Left ventricle myocardium inferior (tissue), 1 donor: ENCODE measurements at places on chromosomes 6 and 20. TPM values are rescaled to one million over a fixed set of nuclear protein-coding genes. Genes with fewer than 3 reads are reported as not detected.
A peak's percentile ranks its signal among the peaks of the same experiment; 100 is the strongest.

- DNase-seq: no peak
Measured at GRCh38 chr6:71499667-71500066, 211.1 kb downstream of the OGFRL1 start.

The ESR1 gene
- 1.6 TPM for total RNA-seq

The HSF2 gene
- 21.0 TPM for total RNA-seq

GRCh38 chr6:43070028-43070632, 6.0 kb upstream of the PTK7 start:
- DNase-seq: no peak

DNA sequence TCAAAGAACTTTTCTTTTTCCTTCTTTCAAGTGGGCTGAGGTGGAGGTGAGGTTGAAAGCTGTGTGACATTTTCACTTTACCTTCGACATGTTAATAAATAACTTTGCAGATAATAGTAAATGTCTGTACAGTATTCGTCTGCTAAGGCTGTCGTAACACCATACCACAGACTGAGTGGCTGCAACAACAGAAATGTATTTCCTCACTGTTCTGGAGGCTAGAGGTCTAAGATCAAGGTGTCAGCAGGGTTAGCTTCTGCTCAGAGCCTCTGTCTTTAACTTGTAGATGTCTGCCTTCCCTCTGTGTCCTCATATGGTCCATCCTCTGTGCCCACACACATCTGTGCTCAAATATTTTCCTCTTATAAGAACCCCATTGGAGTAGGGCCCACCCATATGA, 14.9 kb downstream of the PHACTR2 start:
- DNase-seq: no peak

The PAK1IP1 gene
- total RNA-seq: 11.2 TPM

The GPLD1 gene
- total RNA-seq: 0.71 TPM

DNA sequence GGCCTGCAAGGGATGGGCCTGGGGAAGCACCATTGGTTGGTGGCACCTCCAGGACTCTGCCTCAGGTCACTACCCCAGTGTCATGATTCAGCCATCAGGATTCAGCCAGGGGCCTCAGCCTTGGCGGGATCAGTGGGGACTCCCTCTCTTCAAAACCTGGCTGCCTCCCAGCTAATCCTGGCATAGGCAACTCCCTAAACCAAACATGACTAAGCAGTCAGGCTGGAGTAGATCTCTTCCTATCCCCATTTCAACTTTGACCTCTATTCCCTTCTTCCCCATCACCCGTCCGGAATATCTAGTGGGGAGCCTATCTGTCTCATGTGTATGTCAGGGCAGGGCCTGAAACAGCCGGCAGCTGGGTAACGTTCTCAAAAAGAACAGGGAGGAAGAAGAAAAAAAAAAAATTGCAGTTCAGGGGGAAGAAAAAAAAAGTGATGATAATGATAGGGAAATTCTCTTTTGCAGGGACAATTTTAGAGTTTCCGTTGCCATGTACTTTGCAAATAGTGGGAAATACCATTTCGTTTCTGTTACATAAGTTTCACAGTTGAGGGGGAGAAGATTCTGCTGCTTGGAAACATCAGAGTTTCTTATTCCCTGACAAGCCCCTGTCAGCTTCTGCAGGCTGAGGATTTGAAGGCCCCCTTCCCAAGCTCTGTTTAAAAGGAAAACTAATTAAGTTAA, 4.1 kb upstream of the PREX1 start:
- peak; percentile 60 for DNase-seq

DNA sequence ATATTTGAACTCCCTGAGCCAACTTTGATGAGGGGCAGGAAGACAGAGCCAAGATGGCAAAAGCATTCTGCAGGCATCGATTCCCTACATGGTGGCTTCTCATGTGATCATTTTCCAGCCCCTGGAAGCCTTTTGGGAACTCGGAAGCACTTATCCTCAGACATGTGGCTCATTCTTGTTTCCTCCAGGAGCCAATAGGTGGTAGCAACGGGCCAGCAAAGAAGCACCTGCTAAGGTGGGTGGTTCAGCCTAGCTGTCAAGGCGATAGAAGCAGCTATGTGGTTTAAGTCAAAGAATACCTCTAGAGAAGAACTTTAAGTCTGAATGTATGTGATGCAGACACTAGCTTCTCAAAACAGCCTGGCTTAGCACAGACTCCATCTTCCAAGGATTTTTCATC, 64.9 kb upstream of the PAX1 start:
- no peak for DNase-seq

DNA sequence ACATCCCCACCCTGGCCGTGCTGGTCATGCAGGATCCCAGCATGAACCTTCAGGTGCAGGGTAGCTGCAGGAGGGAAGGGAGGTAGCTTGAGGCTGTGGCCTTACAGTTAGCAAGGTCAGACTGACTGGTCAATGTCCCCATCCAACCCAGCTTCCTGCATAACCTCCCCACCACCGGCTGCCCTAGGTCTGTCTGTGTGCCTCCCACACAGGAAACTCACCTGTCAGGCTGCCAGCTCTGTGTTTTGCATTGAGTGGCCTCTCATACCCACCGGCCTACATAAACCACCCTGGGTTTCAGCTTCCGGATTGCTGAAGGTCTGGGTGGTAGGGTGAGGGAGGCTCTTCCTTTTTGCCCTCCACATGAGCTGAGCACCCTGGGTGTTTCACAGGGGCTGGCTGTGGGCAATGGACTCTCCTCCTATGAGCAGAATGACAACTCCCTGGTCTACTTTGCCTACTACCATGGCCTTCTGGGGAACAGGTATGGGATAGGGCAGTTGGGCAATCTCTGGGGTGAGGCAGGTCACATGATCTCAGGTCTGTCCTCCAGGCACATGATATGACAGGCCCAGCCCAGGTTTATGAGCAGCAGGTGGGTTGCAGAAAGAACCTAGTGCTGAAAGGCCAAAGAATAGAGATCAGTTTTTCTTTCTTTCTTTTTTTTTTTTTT, 1.8 kb downstream of the CTSA start:
- DNase-seq: no peak

The PPP1R14C gene
- total RNA-seq: 116 TPM

DNA sequence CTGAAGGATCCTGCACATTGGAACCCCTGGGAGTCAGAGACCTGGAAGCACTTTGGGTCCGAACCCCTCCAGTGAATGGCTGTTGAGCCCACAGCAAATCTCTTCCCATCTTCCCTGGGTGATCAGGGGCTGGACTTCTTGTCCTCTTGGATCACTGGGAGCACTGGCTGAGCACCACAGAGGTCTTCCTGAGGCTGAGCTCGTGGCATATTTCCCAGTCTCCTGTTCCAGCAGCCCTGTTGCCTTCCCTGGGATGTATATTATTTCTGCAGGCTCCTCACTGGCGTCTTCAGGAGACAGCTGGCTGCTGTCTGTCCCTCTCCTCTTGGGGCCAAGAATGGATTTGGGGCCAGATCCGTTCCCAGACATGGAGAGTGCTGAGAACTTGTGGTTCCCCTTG, 43.4 kb downstream of the PTK7 start:
- no peak for DNase-seq

DNA sequence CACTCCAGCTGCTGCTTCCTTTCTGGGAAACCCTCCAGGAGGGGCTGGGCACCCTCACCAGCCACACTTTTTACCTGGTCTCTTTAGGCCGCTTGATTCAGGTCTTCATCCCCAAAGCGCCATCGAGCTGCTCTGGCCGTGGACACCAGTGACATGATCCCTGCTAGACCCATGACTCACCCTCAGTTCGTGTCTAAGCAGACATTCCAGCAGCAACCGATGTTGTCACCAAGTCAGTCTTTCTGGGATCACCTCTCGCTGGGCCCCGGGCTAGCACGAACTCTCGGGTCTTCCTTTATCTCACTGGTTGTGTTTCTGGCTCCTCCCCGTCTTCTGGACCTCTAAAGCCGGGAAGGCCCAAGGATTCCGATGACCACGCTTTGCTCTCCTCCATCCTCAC, 43.0 kb upstream of the GPR31 start:
- no peak for DNase-seq

DNA sequence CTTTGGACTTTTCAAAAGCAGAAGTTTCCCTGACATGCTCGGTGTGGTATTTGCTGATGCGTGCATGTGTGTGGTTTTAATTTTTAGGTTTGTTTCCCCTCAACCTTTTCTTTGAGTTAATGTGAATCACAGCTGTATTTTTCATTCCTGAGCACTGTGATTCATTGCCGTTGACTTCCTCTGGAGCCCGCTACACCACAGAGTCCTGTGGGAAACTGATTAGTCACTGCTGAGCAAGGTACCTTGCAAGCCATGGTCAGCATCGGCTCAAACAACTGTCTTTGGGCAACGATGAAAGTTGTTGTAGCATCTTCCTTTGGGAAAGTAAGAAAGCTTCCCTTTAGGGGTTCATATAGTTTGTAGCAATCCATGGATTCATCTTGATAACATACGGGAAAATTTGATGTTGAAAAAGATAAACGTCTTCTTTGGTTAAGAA, 57.5 kb downstream of the RIN2 start:
- DNase-seq: no peak

The HDGFL1 gene
- not detected for total RNA-seq

DNA sequence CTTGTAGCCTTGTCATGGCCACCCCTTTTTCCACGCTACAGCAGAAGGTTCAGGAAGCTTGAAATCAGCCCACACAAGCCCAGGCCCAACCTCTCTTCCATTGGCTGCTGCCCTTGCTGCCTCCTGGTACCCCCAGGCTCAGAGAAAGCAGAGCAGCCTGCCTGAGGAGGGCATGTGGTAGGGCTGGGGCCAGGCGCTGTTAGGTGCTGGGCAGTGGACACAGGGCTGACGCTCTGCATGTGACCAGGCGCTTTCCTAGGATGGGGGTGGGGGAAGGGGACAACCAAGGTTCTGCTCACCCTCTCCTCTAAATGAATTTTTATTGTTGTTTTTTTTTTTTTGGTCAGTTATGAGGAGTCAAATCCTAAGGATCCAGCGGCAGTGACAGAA, 36.3 kb upstream of the ID1 start:
- DNase-seq: no peak

- DNase-seq: no peak
Measured at GRCh38 chr6:72296375-72296774, 325.5 kb upstream of the KCNQ5 start.

The VGLL2 gene
- total RNA-seq: 2.4 TPM

The LCA5 gene
- total RNA-seq: 1.8 TPM

DNA sequence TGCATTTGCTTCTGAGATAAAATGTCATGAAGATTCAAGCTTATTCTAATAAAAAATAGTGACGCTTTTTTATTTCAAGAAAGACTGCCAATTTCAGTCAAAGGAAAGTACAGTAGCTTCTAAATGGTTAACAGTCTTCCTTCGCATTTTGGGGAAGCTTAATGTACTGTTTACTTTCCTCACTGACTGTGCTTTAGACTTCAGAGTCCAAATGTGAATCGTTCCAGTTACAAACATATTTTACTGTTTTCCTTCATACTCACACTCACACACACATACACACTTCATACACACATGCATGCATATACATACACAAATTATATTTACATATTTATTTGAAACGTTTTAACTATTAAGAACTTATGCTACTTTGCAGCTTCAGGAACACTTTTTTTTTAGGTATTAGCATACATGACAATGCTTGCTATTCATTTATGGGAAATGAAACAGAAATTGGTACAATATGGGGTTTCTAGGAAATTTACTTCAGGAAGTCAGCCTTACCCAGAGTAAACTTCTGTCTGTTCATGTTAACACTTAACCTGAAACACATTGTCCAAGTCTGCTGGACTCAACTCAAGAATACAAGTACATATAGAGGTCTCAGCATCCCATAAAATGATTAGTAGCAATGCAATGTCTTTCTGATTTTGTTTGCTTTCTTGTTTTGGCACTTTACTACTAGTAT, 145.4 kb downstream of the RPS12 start:
- no peak for DNase-seq

DNA sequence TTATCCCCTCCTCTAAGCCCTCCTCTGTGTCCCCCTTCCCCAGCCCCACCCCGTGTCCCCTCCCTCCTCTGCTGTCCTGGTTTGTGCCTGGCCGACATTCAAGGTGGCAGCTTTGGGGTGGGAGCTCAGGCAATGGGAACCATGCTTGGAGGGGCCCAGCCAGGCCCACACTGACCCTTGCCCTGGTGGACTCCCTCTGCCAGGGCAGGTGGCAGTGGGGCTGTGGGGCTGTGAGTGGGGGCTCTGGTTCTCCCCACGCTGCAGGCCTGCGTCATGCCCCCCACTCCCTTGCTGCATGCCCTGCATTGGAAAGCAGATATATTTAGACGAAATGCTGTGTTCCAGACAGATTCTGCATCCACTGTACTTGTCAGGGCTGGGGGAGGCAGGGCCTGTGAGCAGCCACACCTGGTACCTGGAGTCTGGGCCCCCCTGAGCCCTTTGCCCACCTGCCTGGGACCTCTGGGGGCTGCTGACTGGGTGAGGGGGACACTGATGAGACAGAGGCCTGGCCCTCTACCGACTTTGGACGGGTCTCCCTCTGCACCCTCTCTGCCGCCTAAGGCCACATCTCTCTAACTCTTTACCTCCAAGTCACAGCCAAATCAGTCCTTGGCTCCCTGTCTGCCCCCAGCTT, 14.2 kb downstream of the DLGAP4 start:
- DNase-seq: no peak

The CFB gene
- 3.7 TPM for total RNA-seq
